NCI-H146 (cell line): ENCODE measurements at places on chromosomes 6 and 20.

- no peak for DNase-seq
Measured at GRCh38 chr6:2542858-2543218, 207.9 kb downstream of the MYLK4 start.

DNA sequence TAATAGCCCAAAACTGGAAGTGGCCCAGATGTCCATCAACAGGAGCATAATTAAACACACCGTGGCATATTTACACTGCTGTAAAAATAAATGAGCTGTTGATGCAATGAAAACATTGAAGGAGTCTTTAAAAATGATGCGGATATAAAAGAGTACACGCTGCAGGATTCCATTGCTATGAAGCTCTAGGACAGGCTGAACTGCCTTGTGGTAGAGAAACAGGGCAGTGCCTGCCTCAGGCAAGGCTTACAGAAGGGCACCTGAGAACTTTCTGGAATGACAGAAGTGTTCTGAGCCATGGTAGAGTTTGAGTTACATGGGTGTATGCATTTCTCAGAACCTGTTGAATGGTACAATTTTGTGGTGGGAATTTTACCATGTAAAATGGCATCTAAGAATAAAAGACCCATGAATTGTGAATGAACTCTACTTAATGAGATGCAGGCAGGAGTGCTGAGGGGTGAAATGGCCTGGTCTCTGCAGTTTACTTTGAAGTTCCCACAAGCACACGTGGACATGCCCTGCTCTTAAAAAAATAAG is 45.3 kb upstream of the RIN2 start:
- no peak for DNase-seq

- no peak for DNase-seq
Measured at GRCh38 chr20:58847463-58847862, 3.2 kb downstream of the GNAS-AS1 start.

DNA sequence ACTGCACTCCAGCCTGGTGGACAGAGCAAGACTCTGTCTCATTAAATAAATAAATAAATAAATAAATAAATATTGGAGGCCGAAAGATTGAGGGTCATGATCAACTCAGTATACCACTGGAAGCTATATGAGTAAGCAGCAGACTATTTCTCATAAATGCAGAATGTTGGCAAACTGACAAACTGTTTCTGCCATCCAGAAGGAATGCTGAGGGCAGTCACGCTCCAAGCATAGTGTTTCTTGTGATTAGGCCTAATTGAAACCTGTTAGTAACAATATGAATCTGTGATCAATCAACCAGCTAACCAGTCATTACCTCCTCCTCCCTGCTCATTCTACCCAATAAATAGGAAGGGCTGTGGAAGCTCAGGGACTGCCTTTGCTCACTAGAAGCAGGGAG is 15.2 kb upstream of the KCNK15 start:
- DNase-seq, result no peak

DNA sequence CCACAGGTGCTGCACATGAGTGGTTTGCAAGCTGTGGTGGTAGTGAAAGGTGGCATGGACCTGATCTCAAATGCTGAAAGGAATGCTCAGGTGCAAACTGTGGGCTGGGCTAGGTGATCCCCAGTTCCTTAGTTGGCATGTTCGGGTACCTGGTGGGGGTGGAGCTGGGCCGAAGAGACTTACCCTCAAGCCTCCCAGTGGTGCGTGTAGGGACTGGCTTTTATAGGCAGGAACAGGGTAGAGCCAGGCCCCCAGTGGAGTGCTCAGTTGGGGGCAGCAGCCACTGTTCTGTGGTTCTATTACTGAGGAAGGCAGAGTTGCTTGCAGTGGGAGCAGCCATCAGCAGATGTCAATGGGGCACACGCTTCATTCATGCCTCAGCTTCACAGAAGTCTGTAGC is 399.8 kb downstream of the HTR1B start:
- no peak for DNase-seq

DNA sequence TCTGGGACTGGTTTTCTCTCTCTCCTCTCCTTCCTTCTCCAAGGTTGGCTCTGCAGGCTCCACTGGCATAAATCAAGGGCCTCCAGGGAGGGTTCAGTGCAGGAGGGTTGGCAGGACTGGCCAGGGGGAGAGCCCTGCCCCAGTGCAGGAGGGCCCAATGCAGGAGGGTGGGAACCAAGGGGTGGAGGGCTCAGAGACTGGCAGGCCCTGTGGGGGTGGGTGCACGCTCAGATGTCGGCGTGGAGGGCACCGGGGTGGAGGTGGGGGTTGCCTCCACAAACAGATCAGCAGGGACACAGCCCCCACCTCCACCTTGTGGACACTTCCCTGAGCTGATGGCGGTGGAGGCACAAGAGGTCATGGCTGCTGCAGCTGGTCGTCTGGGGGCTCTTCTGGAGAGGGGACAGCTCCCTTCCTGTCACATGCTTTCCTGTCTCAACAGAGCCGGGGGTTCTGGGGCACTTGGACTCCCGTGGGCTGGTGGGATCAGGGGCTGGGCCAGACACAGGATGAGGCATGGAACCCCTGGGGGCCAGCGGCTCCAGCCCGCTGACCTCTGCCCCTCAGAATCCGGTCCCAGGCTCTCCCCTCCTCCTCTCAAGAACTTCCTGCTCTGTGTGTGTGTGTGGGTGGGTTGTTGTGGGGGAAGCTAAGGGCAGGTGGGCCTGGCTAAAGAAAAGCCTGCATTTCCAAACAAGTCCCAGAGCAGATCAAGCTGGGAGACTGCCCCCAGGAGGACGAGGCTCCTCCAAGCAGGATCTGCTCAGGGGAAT is 2.7 kb upstream of the ABHD16B start:
- DNase-seq, result peak; percentile 45

GRCh38 chr6:28693751-28694443 is 168.2 kb downstream of the GPX5 start:
- no peak for DNase-seq

GRCh38 chr6:56299916-56300315 is 52.5 kb upstream of the COL21A1 start:
- no peak for DNase-seq

GRCh38 chr6:44407951-44408670 is 20.6 kb downstream of the CDC5L start:
- DNase-seq, result no peak

GRCh38 chr20:25083773-25084625 is 2.1 kb upstream of the VSX1 start:
- DNase-seq, result no peak

GRCh38 chr6:137647762-137648447 is 153.7 kb upstream of the OLIG3 start:
- no peak for DNase-seq

DNA sequence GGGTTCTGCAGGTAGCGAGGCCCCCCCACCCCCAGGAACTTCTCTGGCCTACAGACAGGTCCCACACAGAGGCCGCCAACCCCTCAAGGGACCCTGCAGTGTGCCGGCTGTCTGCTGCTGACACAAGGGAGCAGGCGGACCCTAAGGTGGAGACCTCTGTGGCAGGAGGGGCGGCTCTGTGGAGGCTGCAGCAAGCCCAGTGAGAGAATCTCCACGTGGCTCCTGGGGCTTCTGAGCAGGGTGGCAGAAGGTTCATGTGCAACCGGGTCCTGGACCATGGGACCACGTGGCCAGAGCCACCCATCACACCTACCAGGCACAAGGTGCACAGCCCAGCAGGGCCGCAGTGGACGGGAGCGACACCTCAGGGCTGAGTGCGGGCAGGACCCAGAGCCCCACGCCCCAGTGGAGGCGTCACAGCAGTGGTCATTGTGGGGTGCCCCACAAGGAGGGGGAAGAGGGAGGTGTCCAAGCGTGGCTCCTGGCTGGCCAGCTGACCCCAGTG is 4.3 kb downstream of the ARFRP1 start:
- DNase-seq, result no peak

- DNase-seq, result no peak
Measured at GRCh38 chr6:100336876-100337275, 127.8 kb downstream of the SIM1 start.

DNA sequence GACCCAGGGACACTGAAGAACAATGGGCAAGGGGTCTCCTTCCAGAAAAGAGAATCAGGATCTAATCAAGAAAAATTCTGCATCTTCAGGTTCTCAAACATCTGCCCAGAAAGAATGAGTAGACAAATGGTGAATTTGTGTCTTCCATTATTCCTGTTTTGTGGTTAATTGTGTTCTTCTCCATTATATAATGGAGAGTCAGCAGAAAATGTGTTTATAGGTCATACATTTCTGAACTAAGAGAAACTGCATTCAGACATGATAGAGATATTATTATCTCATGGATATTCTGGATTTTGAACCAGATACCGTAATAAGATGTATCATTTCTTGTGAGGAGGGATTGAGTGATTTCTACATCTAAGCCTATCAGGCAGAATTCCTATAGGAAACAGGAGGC is 581.7 kb upstream of the JAG1 start:
- DNase-seq, result no peak

GRCh38 chr20:51121272-51121671 is 98.4 kb upstream of the KCNG1 start:
- DNase-seq, result no peak

- DNase-seq, result no peak
Measured at GRCh38 chr6:56540232-56541029, 102.3 kb downstream of the DST start.

DNA sequence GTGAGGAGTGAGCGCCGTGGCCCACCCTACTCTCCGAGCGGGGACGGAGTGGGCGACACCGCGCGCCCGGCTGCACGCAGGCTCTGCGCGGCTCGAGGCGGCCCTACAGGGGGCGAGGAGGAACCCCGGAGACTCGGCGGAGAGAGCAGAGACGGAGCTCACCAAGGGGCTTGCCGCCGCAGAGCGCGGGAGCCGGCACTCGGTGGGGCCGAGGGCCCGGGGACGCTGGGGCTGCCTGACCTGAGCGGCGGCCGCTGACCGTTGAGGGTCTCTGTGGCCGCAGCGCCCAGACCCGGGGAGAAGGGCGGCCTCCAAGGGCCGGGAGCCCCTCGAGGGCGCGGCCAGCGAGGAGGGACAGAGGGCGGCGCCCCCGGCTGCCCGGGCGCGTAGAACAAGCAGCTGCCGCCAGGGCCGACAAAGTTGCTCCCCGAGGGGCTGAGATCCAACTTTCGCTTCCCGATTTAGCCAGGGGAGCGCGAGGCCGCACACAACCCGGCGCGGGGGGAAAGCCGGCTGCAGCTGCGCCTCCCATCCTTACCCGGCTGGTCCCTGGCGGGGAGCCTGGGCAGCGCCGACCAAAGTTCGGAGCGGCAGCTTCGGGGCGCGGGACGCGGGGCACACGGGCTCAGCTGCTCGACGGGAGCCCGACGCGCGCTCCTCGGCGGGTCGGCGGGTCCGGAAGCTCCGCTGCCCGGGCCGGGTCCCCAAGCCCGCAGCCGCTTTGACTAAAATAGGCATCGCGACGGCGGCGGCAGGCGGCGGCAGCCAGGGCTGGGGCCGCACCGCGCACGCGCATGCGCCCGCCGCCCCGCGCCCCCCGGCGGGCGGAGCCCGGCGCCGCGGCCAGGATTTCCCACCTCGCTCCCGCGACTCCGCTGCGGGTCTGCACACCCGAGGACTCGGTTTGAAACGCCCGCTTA is 43.1 kb downstream of the POPDC3 start:
- DNase-seq, result peak; percentile 36

DNA sequence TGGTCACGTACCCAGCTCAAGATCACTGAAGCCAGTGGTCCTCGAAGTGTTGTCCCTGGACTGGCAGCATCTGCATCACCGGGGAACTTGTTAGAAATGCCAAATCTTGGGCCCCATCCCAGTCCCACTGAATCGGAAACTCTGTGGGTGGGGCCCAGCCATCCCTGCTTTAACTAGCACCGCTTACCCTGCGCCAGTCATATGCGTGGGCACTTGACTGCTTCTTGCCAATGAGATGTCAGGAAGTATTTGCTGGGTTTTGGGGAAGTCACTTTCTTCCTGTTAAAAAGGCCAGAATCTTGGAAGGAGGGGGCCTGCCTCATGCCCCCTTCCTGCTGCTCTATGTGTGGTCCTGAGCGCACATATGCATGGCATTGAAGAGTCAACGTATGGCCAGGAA is 11.7 kb upstream of the SULF2 start:
- DNase-seq, result no peak

DNA sequence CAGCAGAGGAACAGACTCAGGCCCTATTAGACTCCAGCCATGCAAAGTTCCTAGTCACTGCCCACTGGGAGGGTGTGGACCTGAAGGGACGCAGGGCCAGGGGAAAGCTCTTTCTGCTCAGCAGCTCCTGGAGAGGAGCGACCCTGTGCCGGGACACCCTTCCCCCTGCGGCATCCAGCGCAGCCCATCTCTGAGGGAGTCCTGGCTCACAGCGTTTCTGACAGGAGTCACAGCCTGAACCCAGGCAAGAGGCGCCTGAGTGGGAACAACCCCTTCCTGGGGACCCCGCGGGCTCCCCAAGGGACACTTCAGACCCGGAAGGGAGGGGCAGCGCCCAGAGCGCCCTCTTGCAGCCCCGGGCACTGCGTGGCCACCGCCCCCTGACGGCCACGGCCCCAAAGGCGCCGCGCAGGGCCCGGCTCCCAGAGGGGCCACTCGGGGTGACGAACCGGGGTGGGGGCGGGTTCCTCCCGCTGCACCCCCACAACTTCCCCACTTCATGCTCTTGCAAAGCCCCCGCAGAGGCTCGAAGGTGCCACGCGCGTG is 862 bp downstream of the UCKL1 start:
- DNase-seq, result peak; percentile 53

DNA sequence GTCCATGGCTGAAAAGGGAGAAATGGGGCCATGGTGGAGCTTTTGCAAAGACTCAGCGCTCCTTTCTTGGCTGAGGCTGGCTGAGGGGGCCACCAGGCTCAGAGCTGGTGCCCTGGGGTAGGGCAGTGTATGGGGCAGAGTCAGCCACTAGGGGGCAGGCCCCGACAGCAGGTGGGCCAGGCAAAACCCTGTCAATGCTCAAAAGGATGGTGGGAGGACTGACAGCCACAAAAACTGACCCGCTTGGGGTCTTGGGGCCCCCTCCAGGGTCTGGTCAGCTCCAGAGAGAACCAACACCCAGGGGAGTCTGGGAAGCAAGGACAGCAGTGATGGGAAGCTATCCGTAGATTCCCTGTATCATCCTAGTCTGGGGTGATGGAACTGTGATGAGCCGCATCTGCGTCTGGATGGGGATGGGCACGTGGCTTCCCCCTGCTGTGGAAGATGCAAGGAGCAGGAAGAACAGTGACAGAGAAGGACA is 306.9 kb downstream of the DHX35 start:
- DNase-seq, result peak; percentile 26

DNA sequence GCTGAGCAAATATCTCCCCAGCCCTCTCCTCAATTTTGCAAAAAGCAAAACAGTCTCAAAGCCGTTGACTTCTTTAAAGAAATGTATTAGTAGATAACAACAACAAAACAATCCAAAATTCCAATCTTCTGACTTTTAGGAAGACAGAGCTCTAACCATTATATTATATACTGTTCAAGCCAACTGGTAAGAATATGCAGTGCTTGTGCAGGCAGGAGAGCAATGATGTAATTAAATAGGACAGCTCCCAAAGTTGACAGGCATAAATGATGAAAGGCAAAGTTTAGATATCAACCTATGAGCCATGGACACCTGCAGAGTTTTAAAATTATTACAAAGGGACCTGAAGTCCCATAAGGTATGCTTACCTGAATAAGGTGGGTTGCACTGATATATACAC is 16.6 kb upstream of the CEP85L start:
- no peak for DNase-seq

DNA sequence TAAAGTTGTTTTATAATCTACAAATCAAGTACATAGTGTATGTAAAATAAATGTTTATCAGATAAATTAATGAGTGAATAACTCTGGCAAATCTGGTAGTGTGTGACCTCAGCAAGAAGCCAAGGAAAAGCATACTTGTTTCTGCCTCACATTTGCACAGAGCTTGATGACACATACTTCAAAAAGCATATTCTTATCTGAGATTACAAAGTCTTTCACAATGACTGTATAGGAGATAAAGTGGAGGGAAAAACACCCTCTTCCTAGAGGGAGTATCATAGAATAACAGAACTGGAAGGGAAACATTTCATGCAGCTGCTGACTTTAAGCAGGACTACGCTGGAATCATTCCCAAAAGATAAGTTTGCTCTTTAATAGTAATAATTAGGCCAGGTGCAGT is 28.1 kb upstream of the AKAP7 start:
- DNase-seq, result no peak
